ENCODE measurements at places on chromosomes 7 and 10.

DNA sequence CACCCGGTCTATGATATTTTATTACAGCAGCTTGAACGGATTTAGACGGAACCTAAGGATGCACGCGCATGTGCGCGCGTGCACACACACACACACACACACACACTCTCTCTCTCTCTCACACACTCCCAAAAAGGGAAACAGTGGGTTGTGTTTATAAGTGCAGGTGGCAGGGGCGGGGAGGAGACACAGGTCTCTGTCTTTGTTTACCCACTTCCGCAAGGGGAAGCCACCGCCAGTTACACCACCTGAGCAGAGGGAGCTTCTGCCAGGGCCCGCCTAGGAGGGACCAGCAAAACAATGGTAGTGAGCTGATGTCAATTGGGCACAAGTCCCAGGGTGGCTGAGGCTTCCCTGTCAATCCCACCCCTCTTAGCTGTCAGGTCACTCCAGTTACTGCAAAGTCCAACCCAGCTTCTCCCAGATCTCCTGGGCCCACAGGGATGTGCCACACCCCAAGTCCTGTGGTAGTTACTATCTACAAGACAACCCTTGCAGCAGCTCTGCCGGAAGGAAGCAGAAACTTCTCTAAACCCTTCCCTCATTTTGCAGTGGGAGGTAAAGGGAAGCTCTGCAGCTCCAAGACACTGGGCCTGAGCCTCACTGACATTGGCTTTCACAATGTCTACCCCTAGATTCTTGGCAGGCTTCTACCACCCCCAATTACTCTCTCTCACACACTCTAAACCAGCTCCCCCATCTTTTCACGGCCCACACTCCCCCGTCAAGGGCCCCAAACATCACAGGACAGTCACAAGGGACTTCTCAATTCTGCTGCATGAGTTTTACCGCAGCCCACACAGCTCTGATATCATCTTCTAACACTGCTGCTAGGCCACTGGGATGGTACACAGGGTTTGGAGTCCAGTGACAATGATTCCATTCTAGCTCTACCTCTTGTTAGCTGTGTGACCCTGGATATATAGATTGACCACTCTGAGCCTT, 17.6 kb downstream of the ANXA11 start:
- DNase-seq, result no peak

GRCh38 chr7:37061849-37062559, 337.7 kb upstream of the AOAH start:
- peak; percentile 44 for DNase-seq

GRCh38 chr7:36309301-36309700, 80.4 kb upstream of the ANLN start:
- no peak for DNase-seq

- DNase-seq, result no peak
Measured at GRCh38 chr7:118615-119391, 73.6 kb upstream of the FAM20C start.

- no peak for DNase-seq
Measured at GRCh38 chr7:13748998-13749397, 240.5 kb downstream of the ETV1 start.

- peak; percentile 40 for DNase-seq
Measured at GRCh38 chr7:39950473-39951225, 593 bp downstream of the CDK13 start.

DNA sequence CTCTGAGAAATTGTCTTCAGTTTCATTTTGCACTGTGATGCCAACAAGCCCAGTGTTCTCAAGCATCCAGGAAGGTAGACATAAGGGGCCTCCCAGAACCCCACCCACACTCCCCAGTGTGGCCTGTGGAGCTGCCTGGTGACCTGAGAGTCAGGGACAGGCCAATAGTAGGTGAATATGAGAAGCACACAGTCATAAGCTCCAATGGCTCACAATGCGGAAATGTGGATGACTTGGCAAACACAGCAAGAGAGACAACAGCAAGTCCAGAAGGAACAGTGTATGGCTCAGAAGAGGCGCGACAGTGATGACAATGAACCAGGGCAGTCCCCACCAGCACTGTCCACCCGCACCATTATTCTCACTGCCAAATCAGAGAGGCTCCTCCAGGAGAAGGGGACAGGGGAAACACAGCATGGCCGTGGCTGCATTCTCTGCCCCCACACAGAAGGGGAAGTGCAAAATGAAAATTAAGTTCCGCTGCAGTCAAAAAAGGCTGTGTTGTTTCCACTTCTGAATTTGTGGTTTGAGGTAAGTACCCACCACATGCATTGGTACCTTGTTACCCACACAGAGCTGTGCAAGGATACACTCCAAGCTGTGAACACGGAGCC, 419.8 kb downstream of the GRID1 start:
- DNase-seq, result no peak

DNA sequence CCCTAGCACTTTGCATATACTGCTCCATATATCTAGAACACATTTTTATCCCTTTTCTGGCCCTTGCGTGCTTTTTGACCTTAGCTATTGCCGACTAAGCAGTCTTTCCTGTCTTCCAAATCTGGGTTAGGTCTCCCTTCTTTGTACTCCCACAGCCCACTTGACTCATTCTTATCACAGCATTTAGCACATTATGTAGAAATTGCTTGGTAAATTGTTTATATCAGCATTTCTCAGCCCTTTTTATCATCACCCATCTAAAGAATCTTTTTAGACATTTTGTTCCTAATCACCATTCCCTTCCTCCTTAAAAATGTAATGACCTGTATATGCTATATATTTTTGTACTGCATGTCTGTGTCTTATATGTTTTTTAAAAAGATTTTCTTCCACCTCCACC, 101.7 kb downstream of the SDHAF3 start:
- DNase-seq, result no peak

GRCh38 chr10:132506711-132507408, 30.7 kb upstream of the INPP5A start:
- DNase-seq, result peak; percentile 55

GRCh38 chr7:108136191-108136688, 6.1 kb upstream of the LAMB4 start:
- DNase-seq, result no peak

- no peak for DNase-seq
Measured at GRCh38 chr10:125204400-125204799, 44.0 kb upstream of the CTBP2 start.

DNA sequence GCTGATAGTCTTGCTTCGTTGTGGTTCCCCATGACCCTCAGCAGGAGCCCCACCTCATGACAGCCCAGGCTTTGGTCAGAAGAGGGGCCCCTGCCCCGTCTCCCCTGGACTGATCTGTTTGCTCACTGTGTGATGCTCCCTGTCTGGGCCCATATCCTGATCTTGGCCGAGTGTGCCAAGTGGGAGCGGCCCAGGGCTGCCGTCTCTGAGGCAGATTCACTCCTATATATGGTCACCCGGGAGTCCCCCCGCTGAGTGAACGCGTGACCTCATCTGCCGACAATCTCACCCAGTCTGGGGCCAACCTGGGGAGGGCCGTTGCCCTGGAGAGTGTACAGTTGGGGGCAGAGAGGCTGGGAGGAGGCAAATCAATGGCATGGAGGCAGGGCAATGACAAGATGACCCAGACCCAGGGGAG, 34.5 kb downstream of the PPIF start:
- peak; percentile 84 for DNase-seq

- DNase-seq, result no peak
Measured at GRCh38 chr7:44549457-44549856, 8.3 kb upstream of the NPC1L1 start.

- peak; percentile 71 for DNase-seq
Measured at GRCh38 chr7:18960725-18961124, 156.7 kb downstream of the TWIST1 start.

DNA sequence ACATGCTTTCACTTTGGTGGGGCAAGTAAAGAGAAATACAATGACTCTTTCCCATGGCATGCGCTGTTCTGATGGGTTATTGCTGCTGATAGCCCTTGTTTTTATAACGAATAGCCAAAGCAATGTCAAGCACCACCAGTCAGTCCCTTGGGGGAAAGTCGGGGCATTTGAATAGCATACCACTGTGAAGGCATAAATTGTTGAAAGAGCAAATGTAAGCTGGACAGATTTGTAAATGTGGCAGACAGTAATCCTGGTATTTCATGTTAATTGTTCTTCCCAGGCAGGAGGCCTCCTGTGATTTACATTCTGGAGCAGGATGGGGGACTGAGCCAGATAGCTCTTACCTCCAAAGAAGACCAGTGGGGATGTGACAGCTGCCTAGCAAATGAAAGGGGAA, 293.3 kb downstream of the ADRA2A start:
- no peak for DNase-seq

- peak; percentile 39 for DNase-seq
Measured at GRCh38 chr10:92156874-92157773, 133.8 kb downstream of the CPEB3 start.

GRCh38 chr7:84792231-84792893, 394.5 kb downstream of the SEMA3D start:
- DNase-seq, result no peak

DNA sequence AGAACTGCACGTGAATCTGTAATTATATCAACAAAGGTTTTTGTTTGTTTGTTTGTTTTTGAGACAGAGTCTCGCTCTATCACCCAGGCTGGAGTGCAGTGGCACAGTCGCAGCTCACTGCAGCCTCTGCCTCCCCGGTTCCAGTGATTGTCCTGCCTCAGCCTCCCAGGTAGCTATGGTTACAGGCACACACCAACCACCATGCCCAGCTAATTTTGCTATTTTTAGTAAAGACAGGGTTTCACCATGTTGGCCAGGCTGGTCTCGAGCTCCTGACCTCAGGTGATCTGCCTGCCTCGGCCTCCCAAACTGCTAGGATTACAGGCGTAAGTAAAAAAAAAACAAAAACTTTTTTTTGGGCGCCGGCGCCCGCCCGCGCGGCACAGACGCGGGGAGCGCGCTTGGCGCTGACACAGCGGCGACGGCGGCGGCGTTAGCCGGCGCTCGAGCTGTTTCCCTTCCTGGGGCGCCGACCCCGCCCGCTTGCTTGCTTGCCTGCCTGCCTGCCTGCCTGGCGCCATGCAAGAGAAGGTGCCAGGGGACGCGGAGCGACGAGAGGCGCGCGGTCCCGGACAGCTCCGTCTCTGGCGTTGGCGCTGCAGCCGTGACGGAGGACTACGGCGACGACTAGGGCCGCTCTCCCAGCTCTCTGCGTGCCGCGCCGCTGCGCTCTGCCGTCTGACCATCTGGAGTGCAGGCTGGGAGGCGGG, 171.4 kb upstream of the NUPR2 start:
- DNase-seq, result no peak

- no peak for DNase-seq
Measured at GRCh38 chr10:13491747-13492360, 37.0 kb downstream of the BEND7 start.

DNA sequence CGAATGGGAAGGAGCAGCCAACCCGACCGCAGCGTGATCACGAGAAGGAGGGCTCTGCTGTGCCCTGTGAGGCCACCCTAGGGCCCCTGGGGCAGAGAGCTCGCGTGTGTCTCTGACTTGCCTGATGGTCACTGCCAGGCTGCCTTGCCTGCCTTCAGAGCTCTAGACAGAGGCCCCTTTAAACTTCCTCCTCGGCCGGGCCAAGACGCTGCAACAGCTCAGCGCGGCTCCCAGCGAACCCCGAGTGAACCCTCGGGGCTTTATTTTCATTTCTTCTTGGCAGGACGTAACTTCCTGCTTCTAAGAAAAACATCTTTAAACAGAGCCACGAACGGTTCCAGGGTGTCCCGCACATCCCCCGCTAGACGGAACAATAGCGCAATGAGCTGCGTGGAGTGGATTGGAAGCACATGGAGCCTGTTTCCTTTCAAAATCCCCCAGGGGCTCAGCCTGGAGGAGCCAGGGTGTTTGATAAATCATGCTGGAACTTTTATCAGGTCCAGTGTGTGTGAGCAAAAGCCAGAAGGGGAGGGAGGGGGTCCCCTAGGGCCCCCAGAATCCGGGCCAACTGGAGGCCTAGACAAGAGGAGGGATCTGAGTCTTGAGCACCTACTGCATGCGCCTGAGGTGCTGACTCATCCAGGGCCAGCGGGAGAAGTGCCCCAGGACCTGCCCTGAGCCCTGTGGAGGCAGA, 134.1 kb upstream of the GDF10 start:
- DNase-seq, result peak; percentile 80

DNA sequence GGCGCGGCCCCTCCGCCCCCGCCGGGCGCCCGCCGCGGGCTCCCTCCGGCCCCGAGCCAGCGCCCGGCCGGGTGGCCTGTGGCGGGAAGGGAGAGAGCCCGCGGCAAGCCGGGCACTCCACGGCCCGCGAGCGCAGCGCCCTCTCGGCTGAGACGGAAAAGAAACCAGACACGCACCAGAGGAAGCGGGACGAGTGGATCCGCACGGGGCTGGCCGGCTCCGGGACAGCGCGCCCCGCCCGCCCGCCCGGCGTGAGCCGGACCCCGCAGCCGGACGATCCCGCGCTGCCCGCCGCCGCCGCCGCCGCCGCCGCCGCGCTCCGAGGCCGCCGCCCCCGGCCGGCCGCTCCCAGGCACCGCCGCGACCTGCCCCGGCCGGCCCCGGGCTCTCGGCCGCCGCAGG, 300 bp downstream of the ARHGAP21 start:
- peak; percentile 36 for DNase-seq

DNA sequence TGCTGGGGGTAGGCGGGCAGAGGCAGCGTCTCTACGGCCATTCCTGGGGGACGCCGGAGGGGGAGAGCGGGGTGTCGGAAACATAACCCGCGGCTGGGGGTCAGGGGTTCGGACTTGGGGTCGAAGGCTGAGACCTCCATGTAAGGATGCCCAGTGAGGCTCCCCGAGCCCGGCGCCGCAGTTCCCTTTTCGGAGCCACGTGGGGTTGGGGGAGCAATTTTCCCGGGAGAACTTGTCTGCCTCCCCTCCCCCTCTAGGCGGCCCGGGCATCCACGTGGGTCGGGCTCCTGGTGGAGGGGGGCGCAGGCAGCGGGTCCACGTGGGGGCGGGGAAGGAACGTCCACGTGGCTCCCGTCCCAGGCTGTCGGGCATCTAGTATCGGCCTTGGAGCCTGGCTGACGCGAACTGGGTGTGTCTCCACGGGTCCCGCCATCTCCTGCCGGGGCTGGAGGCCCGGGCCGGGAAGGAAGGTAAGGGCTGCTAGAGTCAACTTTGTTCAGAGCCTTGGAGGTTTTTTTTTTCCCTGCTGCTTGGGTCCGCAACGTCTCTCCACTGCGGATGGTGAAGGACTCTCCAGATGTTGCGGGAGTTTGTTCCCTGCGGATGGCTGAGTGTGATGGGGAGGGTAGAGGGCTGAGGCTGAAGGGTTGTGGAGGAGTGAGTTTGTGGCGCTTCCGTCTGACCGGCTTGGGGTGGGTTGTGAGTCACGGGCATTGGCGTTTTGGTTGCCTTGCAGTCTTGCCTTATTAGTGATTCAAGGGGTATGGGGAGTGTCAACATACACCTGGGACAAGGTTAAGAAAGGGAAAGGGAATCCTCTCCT, 744 bp downstream of the PPRC1 start:
- peak; percentile 70 for DNase-seq

- DNase-seq, result no peak
Measured at GRCh38 chr7:125118444-125118843, 188.8 kb upstream of the POT1 start.

DNA sequence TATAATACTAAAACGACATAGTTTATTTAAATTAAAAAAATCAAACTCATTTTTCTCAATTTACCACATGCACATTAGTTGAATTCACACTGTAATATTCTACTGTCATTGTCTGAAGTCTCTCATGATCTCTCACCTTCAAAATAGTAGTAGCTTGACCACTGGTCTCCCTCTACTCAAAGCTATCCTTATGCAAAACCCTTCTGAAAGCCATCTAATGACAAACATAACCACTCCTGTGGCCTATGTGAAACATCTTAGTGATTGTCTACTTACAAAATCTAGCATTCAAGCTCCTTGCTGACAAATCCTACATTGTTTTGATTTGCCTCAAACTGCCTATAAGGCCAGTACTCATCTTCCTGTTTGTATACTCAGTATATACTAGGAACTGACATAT, 606.0 kb upstream of the GHITM start:
- DNase-seq, result no peak

GRCh38 chr7:75647709-75648438, 90.9 kb downstream of the HIP1 start:
- no peak for DNase-seq

Measured in IMR-90 (cell line).